ENCODE measurements at places on chromosomes 11 and 22. TPM values are rescaled to one million over a fixed set of nuclear protein-coding genes. Genes with fewer than 3 reads are reported as not detected.

Gene SMC1B
- total RNA-seq: not detected

Gene SCUBE1
- 33.3 TPM for total RNA-seq

Gene CCDC83
- not detected for total RNA-seq

Gene PRODH
- 2.0 TPM for total RNA-seq
